ENCODE measurements at places on chromosomes 12 and 14. TPM values are rescaled to one million over a fixed set of nuclear protein-coding genes. Genes with fewer than 3 reads are reported as not detected.

DNA sequence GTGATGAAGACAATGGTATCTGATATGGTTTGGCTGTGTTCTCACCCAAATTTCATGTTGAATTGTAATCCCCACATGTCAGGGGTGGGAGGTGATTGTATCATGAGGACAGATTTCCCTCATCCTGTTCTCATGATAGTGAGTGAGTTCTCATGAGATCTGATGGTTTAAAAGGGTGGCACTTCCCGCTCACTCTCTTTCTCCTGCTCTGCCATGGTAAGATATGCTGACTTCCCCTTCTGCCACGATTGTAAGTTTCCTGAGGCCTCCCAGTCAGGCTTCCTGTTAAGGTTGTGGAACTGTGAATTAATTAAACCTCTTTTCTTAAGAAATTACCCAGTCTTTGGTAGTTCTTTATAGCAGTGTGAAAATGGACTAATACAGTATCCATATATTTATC, 25.6 kb upstream of the PTHLH start:
- DNase-seq: no peak

DNA sequence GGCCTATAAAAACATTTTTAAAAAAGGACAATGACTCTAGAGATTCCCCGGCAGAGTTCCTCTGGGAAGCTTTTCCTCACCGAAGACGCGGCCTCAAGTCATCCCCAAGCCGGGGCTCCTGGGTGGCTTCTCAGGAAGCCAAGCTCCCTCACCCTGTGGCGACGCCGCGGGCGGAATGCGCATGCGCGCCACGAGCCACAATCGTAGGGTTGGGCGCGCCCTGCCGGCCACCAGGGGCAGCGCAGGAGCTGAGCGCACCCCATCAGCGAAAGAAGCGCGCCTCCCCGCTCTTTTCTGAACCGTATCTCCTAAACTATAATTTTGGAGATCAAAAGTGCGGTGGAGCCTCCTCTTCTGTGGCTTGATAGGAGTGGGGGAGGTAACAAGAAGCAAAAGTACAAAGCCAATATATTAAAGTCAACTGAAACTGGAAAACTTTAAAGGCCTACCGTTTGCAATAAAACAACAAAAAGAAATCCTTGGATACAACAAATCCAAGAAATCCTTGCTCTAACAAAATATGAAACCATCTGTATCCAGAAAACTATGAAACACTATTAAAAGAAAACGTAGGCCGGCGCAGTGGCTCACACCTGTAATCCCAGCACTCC, 17.4 kb upstream of the CHFR start:
- DNase-seq: peak; percentile 87

GRCh38 chr14:47660158-47660557, 15.2 kb downstream of the MDGA2 start:
- DNase-seq: no peak

DNA sequence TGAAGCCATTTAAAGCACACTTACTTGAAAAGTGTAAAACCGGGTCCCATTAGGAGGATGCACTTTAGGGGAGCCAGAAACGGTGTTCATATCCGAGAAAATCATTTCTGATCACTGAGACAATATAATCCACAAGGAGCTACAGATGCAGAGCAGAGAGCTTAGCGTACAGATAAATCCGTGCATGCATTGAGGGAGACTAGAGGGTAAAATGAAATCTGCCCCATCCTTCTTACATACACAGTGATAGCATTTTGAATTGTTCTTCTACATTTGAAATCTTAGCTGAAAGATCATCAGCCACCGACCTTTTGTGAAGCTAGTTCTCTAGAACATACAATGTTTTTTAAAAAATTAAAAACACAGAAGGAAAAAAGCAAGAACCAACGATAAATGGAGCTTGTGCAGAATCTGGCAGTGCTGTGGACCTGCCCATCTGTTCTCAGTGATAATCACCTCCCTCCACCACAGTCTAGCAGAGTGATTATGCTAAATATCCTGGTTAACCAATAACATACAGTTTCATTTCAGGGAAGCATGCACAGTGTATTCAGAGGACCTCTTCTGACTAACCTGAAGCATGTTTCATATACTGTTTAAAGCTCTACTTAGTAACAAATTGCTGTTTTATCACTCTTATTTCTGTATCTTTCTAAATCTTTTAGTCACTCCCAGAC, 161.1 kb downstream of the PPFIA2 start:
- no peak for DNase-seq

DNA sequence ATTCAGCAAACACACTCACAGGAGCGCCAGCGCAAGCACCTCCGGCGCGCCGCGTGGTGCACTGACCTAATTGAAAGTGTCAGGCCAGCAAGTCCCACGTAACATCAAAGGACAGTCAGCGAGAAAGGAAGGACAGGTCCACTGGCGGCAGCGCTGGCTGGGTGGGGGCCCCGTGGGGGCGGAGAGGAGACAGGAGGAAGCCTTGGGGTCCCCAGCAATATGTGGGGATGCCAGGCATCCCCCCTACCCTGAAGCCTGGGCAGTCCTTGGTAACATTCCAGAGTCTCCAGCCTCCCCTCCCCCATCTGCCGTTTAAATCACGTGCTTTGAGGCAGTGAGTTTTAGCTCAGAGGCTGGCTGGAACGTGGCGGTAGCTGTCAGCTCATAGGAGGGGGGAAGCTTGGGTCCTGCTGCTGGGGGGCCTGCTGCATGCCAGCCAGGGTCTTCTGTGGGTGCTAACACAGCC, 159.2 kb downstream of the CALM1 start:
- no peak for DNase-seq

DNA sequence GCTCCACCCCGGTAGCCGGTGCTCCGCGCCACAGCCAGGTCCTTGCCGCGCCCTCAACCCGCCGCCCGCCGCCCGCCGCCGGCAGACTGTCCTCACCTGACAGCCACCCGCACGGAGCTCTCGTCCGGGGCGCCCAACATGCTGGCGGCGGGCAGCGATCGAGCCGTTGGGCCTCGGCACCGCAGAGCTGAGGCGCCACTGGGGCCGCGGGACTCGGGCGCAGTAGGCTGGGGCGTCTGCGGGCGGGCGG, 164 bp downstream of the KIF21A start:
- no peak for DNase-seq

GRCh38 chr12:104242546-104243206, 27.1 kb downstream of the TXNRD1 start:
- no peak for DNase-seq

DNA sequence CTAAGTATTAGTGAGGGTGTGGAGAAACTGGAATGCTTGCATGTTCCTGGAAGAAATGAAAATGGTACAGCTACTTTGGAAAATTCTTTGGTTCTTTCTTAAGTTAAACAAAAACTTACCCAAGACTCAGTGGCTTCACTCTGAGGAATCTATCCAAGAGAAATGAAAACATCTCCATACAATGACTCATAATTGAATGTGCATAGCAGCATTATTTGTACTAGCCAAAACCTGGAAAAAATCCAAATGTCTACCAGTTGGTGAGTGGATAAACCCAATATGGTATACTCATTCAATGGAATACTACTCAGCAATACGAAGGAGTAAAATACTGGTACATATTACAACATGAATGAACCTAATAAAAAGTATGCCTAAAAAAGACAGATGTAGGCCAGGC, 18.0 kb upstream of the CRACR2A start:
- DNase-seq: no peak

DNA sequence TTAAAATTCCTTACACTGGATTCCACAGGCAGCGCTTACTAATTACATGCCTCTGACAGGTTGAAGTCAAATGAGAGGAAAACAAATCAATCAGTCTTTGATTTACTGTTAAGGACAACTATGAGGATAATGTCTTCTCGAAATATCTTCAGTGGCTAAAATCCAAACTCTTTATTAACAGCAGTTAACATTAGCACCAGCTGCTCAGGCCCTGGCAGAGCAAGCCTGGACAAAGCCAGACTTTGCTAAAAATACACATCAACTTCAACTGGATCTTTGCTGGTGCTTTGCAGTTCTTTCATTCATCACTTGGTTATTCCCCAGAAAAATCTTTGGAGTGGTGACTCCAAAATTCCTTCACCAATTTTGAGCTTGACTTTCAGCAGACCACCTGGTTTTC, 98.7 kb downstream of the HECTD4 start:
- DNase-seq: no peak

DNA sequence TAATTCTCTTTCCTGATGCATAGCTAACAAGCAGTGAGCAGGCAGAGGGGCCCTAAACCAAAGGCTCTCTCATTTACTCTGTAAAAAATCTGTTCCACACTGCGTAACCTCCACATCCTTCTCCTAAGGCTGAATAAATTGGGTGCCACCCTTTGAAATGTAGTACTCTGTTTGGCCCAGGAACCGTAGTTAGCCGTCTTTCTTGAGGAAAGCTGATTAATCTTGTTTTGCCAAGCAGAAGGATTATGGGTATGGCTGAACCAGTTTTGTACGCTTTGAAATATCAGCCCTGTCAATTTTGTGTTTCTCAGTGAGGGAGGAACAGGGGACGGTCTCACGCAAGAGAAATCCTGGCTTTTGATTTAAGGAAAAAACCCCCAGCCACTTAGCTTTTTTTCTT, 19.7 kb downstream of the EML1 start:
- no peak for DNase-seq

DNA sequence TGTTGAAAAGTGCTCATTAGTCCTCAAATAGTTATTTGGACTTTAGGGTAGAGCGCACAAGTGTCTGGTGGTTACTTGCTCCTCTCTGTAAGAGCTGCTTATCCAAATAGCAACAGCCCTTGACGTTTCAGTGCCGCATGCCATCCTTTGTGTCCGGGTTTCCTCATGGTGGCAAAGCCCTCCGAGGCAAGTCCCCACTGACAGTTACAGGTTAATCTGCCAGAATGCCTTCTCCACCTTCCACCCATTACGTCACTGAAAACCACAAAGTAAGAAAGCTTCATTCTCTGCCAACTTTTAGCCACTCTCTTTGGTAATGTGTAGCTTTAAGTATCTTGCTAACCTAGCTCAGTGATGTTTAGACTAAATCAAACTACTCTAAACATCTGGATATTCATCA, 78.6 kb downstream of the POLR3B start:
- no peak for DNase-seq

DNA sequence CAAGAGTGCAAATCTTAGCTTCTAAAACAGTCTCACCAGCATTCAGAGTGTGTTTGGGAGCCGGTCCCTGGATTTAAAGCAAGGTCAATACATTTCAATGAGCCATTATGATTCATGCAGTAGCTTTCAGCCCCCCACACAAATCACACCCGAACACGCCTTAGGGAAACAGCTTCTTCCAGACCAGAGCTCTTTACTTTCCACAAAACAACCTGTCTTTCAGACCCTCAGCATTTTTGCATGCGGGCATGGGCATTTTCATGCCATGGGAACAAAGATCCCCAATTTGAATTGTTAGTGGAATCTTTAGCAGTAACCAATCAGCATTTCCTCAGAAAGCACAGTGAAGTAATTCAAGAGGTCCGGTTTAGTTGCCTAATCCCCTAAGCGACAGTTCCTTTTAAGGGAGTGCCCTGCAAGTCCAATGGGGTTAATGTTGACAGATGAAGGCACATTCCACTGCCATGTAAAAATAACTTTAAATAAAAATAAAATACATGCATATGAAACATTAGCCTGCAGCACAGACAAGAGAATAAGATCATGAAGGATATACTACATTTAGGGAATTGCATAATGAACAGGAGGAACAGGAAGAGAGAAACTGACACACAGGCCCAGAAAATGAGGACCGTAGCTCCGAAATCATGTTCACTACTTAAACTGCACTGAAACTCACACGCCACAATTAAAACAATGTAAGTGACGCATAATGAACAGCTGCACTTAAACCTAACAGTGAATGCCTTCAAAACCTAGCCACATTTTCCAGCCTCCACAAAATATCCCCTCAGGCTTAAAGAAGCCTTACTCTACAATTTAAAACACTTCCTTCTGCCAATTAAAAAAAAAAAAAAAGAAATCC, 4.0 kb downstream of the VPS37B start:
- DNase-seq: no peak

DNA sequence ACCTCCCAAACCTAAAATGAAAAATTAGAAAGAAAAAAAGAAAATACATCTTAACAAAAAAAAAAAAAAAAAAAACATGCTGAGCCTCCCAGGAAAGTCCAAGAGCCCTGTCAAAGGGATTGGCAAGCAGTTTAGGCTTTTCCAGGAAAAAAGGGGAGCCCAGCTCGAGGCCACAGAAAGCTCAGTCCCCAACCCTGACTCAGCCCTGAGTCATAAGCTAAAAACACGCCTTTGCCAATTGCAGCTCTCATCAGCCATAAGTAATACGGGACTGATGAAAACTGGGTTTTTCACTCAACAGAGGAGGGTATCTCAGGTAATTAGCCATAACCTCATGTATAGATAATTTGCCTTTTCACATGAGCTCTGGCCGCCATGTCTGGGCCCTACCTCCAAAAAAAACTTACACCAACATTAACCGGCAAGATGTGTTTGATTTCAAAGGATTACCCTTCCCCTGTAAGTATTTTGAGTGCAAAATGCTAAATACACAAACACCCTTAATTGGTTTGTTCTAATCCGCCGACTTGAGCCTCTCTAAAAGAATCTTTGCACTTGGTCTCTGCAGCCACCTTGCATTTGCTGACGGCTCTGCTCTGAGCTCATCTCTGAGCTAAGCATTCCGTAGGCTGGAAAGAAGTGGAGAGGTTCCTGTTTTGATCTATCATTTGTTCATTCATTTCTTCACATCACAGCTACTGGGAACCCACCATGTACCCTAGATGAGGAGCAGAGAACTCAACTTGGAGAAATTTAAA, 319.2 kb downstream of the BCL11B start:
- DNase-seq: no peak

GRCh38 chr14:99431986-99432385, 48.7 kb downstream of the SETD3 start:
- no peak for DNase-seq

DNA sequence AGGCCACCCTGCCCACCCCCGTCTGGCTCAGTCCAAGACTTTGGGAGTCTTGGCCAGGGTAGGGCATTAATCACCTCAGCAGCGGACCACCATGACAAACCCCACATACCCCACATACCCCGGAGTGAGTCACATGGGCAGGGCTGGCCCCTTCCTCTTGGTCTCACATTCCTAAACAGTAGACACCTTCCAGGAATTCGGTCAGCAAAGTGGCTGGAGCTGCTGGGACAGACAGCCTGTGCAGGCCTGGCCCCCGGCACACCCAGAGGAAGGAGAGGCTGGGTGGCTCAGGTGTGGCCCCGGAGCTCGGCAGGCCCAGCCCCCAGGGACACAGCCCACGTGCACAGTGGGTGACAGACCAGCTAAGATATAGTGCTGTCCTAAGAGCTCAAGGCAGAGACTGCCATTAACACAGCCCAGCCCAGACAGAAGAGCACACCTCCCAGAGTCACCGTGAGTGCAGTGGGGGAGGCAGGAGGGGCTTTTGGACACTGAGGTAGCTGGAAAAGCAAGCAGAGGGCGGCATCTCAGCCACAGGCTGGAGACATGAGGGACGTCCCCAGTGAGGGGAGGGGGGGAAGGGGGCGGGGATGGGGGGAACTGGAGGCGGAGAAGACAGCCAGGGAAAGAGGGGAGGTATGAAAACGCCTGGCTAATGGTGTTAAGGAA, 24.0 kb downstream of the CCDC85C start:
- peak; percentile 77 for DNase-seq

The SCARB1 gene
- total RNA-seq: 31.2 TPM

The STXBP6 gene
- 25.9 TPM for total RNA-seq

The MCRS1 gene
- 55.9 TPM for total RNA-seq

The KLHDC1 gene
- 1.8 TPM for total RNA-seq

The PLCZ1 gene
- total RNA-seq: not detected
